Fibroblast of lung (primary cell): ENCODE measurements at places on chromosomes 7 and 10. TPM values are rescaled to one million over a fixed set of nuclear protein-coding genes. Genes with fewer than 3 reads are reported as not detected.

GRCh38 chr7:47551668-47552440 lies 30.1 kb downstream of the TNS3 start:
- DNase-seq, result peak; percentile 38
- no peaks in the 10 kb centered on the region for H3K27me3 ChIP-seq
- H3K4me3 ChIP-seq, result no peak overlapping the region

DNA sequence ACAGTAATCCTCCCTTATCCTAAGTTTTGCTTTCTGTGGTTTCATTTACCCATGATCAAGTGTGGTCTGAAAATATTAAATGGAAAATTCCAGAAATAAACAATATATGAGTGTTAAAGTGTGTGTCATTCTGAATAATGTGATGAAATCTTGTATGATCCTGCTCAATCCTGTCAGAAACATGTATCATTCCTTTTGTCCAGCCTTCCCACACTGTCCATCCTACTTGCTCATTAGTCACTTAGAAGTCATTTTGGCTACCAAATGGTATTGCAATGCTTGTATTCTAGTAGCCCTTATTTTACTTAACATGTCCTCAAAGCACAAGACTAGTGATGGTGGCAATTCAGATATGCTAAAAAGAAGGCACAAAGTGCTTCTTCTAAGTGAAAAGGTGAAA lies 1211.2 kb upstream of the SORCS1 start:
- no peaks in the 10 kb centered on the region for H3K27me3 ChIP-seq
- H3K4me3 ChIP-seq, result no peak overlapping the region
- H3K4me1 ChIP-seq, result no peaks in the 10 kb centered on the region

- no peaks in the 10 kb centered on the region for H3K36me3 ChIP-seq
- no peak for DNase-seq
- H3K4me3 ChIP-seq, result no peak overlapping the region
- H3K27me3 ChIP-seq, result no peaks in the 10 kb centered on the region
Observed at GRCh38 chr7:17131983-17132655, 166.3 kb upstream of the AHR start.

GRCh38 chr10:69502589-69502988 lies 51.3 kb downstream of the TSPAN15 start:
- H3K27me3 ChIP-seq, result no peaks in the 10 kb centered on the region
- no peaks in the 10 kb centered on the region for H3K36me3 ChIP-seq
- H3K4me3 ChIP-seq, result no peak overlapping the region
- no peaks in the 10 kb centered on the region for H3K4me1 ChIP-seq

DNA sequence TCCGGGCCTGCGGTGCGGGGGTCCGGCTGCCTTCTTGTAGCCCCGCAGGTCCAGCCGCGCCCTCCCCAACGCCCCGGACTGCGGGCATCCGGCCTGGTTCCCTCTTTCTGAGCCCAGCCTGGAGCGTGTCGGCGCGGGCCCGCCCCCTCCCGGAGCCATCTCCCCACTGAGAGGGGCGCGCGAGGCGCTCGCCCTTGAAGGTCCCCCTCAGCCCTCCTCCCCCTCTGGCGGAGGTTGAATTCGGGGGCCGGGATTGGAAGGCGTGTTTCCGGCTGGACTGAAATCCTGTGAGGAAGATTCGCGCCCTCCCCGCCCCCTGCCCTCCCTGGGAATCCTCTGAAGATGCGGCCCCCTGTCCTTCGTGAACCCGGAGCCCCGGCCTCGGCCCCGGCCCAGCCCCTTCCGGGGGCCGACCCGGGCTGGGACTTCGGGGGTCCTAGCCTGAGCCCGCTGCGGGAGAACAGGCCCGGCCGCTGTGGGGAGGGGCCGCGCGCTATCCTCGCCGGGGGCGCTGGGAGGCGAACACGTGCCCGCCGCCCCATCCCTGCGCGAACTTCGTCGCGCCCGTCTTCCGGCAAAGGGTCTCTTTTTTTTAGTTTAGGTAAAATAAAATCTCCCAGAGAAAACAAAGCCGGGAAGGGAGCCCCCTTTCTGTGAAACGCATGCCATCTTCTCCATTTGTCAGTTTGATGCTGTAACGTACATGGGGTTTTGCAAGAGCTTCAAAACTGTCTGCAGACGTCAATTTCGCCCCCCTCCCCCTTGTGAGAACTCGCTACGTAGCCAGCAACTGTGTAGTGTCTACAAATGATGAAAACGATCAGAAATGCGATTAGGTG lies 636 bp downstream of the PDCD4 start:
- H3K4me1 ChIP-seq, result peaks cover 5% of the 10 kb centered on the region
- peak overlapping the region; percentile 69 for H3K4me3 ChIP-seq
- no peaks in the 10 kb centered on the region for H3K36me3 ChIP-seq
- DNase-seq, result peak; percentile 93

DNA sequence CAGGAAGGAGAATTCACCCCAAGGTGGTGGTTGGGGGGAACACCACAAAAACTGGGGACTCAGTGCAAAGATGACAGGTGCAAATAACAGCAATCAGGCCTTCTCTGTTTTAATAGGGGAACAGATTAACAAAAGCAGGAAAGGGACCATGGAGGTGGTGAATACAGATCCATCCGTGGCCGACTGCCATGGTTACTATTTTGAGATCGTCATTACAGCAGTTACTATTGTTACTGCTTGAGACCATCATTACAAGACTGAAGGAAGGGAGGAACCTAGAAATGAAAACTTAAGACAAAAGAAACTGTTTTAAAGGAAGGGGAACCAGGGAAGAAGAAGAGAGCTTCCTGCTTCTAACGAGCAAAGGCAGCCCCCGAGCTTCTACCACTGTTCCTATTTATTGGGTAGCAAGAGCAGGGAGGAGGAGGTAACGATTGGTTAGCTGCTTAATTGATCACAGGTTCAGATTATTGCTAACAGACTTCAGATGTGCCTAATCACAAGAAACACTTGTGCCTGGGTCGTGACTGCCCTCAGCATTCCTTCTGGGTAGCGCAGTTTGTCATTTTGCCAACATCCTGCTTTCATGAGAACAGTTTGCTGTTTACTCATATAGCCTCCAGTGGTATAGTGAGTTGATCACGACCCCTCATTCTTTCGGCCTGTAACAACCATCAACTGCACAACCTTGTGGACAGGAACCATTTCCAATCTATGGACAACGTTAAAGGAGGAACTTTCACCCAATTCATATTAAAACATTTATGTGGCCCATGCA lies 216.3 kb downstream of the CHCHD3 start:
- H3K4me3 ChIP-seq, result no peak overlapping the region
- no peak overlapping the region for H3K27ac ChIP-seq

- no peak overlapping the region for H3K4me3 ChIP-seq
- H3K27ac ChIP-seq, result no peak overlapping the region
- DNase-seq, result no peak
- H3K27me3 ChIP-seq, result no peaks in the 10 kb centered on the region
- peaks cover 4% of the 10 kb centered on the region for H3K4me1 ChIP-seq
Observed at GRCh38 chr10:11608159-11609013, 3.1 kb downstream of the USP6NL start.

DNA sequence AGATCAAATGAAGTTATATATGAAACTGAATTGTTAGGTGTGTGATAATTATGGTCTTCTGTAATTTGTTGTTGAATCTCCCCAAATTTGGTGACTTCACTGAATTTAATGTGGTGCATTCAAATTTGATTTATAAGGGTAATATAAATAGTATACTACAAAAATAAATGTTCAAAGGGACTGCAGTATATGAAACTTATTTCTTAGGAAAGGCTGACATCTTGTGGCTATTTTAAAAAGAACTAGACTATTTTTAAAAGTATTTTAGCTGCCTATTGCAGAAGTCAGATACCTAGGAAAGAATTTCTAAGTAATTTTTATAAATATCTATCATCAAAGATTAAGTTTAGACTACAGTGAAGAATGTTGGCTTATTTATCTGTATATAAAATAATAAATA lies 36.6 kb downstream of the ATRNL1 start:
- no peak overlapping the region for H3K27ac ChIP-seq
- peak; percentile 20 for DNase-seq
- H3K36me3 ChIP-seq, result no peaks in the 10 kb centered on the region
- H3K4me1 ChIP-seq, result no peaks in the 10 kb centered on the region
- H3K4me3 ChIP-seq, result no peak overlapping the region

DNA sequence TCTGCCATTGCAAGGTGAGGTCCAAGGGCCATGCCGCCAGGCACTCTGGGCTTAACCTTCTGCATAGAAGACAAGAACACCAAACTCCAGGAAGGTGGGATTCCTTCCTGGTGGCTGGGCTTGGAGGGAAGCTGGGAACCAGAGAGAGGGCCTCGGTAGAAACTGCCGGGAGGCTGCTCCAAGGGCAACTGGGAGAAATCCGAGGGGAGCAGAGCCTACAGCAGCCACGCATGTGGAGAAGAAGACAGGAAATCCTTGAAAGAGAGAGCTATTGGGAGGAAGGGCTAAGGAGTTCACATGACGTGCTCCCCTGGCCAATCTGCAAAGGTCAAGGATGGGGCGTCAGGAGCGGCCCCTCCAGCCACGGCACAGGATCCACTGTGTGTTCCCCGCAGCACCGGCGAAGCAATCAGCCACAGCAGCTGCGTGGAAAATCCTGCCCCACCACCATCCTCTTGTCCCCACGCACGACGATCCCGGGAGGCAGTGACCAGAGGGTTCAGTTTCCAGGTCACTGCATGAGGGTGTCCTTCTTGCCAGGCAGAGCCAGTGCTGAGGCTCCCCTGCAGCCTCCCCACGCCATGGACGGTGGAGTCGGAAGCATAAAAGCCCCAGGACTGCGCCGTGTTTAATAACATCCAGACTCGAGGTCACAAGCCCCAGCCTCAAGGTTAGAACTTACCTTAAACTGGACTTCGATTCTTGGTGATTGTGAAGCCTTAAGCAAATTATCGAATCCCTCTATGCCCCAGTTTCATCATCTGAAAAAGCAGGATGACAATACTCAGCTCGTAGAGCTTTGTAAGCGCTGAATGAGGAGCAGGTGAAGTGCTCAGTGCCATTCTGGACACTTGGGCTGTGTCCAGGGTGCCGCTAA lies 8.6 kb upstream of the PPP2R2D start:
- H3K27me3 ChIP-seq, result peaks cover 12% of the 10 kb centered on the region
- H3K27ac ChIP-seq, result no peak overlapping the region
- no peak for DNase-seq
- H3K36me3 ChIP-seq, result no peaks in the 10 kb centered on the region

DNA sequence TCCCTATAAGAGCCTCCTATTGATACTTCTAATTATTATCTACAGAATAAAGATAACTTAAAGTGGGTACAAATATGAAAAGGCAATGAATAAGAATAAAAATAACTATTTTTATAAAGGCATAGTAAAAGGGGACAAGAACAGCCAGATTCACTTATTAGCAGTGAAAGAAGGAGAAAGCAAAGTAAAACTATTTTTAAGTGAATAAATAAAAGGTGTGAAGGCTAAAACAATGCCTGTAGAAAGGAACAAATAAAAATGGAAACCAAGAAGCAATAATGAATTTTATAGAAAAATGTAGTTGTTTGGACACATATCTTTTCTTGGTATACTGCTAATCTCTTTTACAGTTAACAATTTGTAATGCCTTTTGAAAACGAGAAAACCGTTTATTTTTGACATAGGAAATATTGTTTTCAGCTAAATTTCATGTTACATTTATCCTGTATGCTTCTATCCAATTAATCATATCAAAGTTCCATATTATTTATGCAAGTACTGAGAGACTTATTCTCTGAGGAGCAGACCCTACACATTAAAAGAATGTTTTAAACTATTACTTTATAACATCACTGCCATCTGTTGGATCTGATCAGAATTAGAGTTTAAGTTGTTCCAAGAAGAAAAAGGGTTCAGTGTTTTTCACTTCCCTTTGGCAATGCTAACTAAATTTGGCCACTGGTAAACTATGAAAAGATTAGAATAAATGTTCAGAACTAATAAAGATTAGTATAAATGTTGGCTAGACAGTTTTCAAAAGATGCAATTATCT lies 59.1 kb downstream of the ARMC3 start:
- no peaks in the 10 kb centered on the region for H3K27me3 ChIP-seq
- no peak overlapping the region for H3K27ac ChIP-seq
- H3K4me3 ChIP-seq, result no peak overlapping the region
- H3K4me1 ChIP-seq, result no peaks in the 10 kb centered on the region
- DNase-seq, result peak; percentile 36

DNA sequence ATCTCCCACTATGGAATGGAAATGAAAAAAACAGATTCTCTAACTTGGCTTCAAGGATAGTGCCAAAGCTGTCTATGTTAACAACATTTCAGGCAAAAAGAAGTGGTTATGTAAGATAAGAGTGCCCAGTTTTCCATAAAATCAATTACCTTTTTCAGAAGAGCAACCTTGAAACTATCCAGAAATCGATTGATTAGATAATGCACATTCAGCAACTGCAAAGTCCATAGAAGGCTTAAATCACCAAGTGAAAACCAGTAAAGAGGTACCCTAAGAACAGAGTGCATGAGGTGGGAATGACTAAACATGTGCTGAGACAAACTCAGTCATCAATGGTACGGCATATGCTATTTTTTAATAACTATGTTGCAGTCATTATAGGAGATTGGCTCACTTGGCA lies 71.9 kb upstream of the TNKS2 start:
- H3K4me3 ChIP-seq, result no peak overlapping the region
- H3K27ac ChIP-seq, result no peak overlapping the region
- DNase-seq, result no peak
- H3K27me3 ChIP-seq, result peaks cover 12% of the 10 kb centered on the region

- no peaks in the 10 kb centered on the region for H3K4me1 ChIP-seq
- H3K27ac ChIP-seq, result no peak overlapping the region
- no peak for DNase-seq
- no peak overlapping the region for H3K4me3 ChIP-seq
- H3K27me3 ChIP-seq, result no peaks in the 10 kb centered on the region
Observed at GRCh38 chr7:155219947-155220769, 77.5 kb upstream of the INSIG1 start.

DNA sequence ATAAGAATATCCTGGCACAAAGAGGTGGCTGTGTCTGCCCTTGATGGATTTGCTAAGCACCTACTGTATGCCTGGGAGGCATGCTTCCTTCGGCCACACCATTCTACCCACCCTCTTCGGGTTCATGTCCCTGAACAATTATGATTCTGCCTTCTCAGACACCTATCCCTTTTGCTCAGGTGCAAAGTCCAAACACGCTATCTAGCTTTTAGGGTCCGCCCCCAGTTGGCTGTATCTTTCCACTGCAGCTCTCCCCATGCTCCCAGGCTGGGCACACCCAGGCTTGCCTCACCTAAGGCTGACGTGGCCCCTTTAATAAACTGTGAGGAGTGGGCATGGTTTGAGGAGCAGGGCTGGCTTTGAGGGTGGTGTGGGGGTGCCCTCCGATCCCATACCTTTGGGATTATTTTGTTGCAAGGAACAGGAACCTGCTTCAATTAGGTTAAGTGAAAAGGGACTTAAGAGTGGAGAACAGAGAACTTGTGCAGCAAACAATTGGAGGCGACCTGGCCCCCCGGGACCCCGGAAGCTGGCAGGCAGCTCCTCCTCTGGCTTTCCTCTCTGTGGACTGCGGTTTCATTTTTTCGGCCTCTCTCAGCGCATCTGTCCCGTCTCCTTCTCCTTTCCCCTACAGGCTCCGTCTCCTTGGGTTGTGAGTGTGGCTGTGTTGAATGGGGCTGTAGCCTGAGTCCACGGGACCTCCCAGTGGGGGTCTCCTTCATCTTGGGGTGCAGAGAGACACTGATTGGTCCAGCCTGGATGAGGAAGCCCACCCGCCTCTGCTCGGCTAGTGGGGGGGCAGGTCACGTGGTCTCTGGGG lies 3.8 kb downstream of the CLIP2 start:
- H3K36me3 ChIP-seq, result no peaks in the 10 kb centered on the region
- H3K27ac ChIP-seq, result no peak overlapping the region
- H3K27me3 ChIP-seq, result no peaks in the 10 kb centered on the region
- H3K4me3 ChIP-seq, result no peak overlapping the region

GRCh38 chr10:6894405-6894804 lies 314.3 kb upstream of the PRKCQ start:
- no peak for DNase-seq
- no peaks in the 10 kb centered on the region for H3K27me3 ChIP-seq
- no peaks in the 10 kb centered on the region for H3K36me3 ChIP-seq
- H3K27ac ChIP-seq, result no peak overlapping the region
- H3K4me1 ChIP-seq, result no peaks in the 10 kb centered on the region

MYL7 gene
- total RNA-seq, result not detected in 2 replicates

FAM24A gene
- total RNA-seq, result not detected in 2 replicates

RELN gene
- total RNA-seq, result 0.33 and 1.8 TPM in 2 replicates

BET1 gene
- total RNA-seq, result 28.0 and 40.3 TPM in 2 replicates

ZNRF2 gene
- 7.2 and 7.9 TPM in 2 replicates for total RNA-seq

DMBT1 gene
- total RNA-seq, result under 0.01 TPM in 2 replicates
